ENCODE measurements at places on chromosomes 3 and 15.
A peak's percentile ranks its signal among the peaks of the same experiment; 100 is the strongest.

- DNase-seq = no peak
Observed at GRCh38 chr3:159091936-159092335, 290.1 kb downstream of the MFSD1 start.

GRCh38 chr15:67413770-67414390 lies 107.1 kb upstream of the C15orf61 start:
- DNase-seq = no peak

DNA sequence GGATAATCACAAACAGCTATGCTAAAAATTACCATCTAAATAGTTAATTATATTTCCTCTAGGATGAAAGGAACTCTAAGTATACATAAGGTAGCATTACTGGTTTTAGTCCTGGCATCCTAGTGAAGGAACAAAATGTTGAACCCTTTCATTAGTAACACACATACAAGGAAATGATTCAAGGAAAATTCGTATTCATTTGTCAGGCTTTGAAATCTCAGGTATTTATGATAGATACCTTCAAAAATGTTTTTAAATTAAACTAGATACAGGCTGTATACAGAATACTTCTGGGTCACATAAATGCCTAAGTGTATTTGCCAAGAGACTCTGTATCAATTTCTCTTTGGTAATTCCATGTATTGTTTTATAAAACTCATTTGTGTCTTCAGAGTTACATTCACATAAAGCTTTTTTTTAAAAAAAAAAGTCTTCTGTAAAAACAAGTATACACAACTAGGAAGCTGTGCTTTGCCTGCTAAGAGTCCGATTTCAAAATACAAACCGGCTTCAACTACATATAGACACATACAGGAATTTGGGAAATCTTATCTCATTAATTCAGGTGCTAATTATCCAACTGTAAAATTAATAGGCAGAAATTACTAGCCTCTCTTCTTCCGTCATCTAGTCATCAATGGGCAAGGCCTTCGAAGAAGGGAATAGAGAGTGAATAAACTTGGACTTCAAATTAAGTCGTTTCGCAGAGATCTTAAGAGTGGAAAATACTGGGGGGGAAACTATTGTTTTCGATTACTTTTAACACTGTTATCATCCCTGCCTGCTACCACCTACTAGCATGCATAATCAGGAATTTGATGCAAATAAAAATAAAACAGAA lies 1.3 kb downstream of the SECISBP2L start:
- peak; percentile 1 for DNase-seq

DNA sequence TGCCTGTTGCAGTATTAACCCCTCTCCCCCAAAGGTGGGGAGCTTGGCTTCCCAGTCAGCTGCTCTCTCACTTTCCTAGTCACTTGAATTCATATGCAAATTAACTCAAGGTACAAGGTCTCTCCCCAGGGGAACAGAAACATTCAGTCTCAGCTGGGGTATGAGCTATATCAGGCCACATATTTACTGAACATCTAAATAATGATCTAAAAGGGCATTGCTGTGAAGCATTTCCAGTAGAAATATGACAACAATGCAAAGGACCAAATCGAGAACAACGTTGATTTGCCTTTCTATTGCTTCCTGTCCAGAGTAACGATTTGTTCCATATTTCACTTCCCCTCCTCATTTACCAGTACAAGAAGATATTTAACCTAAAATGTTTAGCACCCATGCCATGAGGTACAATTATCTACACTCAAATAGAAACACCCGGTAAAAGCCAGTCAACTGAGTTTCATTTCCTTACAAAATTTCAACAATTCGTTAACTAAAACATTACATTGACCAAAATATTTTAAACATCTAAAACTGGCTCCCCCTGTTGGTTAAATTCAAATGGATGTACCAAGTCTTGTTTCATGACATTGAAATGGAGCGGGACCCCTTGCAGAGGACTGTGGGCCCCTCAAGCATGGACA lies 36.5 kb upstream of the KLHL6 start:
- peak; percentile 95 for DNase-seq

DNA sequence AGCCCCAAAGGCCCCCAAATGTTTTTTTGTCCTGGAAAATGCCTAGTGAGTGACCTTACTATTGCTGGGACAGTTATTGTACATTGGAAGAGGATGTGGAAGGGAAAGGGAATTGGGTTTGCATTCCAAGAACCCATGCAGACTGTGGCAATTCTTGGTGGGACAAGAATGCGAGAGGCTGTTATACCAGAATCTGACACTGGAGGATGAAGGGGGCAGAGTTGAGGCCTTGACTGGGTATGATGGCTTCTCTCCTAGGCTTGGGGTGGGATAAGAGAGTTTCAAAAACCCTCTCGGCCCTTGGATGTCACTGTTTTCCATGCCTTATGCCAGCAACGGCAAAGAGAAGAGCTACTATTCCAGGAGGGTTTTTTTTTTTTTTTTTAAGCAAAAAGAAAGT lies 25.3 kb downstream of the IL16 start:
- DNase-seq = no peak

GRCh38 chr15:52263563-52264282 lies 31.9 kb downstream of the MYO5C start:
- no peak for DNase-seq

DNA sequence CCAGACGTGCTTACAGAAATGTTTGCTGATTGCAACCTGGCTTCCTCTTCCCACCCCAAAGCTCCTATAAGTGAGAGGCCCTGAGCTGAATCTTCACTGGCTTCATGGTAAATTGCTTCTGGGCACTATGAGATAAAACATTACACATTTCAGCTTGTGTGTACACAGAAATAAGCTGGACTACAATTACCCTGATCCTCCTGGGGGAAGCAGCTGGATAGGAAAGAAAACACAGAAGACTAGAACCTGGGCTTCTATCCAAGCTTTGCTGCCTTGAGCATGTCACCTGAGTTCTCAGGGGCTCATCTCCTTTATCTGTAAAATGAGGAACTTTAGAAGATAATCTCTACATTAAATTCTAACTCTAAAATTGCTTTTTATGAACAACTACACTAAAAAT lies 40.3 kb downstream of the THBS1 start:
- no peak for DNase-seq

DNA sequence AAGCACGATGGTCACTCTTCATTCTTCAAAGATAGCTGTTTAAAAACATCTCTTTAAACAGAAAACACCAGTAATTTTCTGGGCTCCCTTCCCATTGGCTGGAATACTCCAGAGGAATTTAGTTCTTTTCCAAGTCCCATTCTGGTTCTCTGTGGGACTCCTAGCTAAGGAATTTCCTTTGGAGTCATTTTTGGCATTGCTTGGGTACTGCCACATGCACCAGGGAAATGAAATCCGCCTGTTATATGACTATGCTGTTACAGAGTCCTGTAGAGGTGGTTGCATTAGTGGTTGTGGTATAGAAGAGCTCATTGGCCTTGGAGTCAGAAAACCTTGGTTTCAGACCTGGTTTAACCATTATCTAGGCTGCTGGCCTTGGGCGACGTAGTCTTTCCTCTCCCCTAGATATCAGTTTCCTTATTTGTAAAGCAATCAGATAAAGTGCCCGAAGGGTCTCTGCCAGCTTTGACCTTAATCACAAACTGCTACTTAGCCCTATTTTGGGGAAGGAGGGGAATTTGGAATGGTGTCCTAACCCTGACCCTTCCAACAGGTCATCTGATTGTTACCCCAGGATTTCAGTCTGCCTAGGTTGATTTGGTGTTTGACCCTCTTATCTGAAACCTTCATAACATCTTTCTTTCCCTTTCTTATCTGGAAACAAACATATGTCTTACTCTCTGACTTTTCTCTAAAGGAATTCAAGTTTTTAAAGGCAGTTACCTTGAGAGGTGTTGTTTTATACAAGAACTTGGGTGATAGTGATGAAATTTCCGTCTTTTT lies 13.4 kb downstream of the RTP1 start:
- no peak for DNase-seq

- DNase-seq = no peak
Observed at GRCh38 chr15:65372787-65373067, 5.1 kb downstream of the IGDCC3 start.

GRCh38 chr15:38129531-38130204 lies 123.0 kb upstream of the SPRED1 start:
- DNase-seq = peak; percentile 66

DNA sequence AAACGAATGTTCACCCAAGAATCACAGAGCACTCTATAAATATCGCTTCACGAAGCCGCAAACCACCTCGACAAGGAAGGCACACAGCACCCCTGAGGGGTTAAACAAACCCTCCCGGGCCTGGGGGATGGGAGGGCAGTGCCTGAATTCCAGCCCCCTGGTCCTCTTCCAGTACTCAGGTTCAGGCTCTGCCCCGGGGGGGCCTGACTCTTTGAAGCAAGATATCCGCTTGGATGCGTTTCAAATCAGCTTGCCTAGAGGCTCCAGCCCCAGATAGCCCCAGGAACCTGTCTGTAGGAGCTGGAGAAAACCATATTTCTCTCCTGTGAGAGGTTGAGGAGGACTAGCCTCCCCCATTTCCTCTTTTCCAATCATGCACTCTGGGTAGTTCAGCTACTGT lies 194.7 kb downstream of the WNT5A start:
- DNase-seq = no peak

GRCh38 chr3:156307704-156308103 lies 187.3 kb downstream of the KCNAB1 start:
- no peak for DNase-seq

DNA sequence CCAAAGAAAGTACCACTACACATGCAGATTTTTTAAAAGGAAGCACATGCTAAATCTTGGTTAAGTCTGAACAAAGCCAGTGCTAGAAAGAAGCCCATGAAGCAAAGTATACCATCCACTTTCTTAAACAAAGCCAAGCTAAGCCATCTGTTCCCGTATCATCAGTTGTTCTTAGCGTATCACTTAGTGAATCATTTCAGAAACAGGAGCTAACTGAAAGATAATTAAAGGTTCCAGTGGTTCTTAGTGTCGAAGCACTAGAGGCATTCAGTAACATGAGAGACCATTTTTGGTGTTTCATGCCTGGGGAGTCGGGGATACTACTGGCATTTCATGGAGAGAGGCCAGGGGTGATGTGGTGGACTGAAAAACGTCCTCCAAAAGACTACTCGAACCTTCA lies 12.8 kb downstream of the UBXN7 start:
- DNase-seq = no peak

DNA sequence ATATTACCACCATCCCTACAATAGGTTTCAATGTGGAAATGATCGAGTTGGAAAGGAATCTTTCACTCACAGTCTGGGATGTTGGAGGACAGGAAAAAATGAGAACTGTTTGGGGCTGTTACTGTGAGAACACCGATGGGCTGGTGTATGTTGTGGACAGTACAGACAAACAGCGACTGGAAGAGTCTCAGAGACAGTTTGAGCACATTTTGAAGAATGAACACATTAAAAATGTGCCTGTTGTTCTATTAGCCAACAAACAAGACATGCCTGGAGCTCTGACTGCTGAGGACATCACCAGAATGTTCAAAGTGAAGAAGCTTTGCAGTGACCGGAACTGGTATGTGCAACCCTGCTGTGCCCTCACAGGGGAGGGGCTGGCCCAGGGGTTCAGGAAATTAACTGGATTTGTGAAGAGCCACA lies 510 bp downstream of the ARL14 start:
- DNase-seq = no peak

GRCh38 chr3:180828723-180829408 lies 83.6 kb upstream of the FXR1 start:
- DNase-seq = no peak

DNA sequence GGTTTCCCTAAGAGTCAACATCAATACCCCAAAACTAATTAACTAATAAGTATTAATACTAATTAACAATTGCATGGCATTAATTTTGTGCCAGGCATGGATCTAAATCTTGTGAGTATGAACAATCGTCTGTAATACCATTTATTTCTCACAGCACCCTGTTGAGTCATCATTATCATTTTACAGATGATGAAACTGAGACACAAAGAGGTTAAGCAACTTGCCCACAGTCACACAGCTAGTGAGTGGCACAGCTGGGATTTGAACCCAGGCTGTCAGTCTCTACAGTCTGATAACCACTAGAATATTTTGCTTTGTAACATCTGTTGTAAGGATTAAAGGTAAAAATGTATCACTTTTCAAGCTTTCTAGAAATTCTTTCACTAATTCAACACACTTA lies 423.4 kb upstream of the WNT5A start:
- DNase-seq = no peak

DNA sequence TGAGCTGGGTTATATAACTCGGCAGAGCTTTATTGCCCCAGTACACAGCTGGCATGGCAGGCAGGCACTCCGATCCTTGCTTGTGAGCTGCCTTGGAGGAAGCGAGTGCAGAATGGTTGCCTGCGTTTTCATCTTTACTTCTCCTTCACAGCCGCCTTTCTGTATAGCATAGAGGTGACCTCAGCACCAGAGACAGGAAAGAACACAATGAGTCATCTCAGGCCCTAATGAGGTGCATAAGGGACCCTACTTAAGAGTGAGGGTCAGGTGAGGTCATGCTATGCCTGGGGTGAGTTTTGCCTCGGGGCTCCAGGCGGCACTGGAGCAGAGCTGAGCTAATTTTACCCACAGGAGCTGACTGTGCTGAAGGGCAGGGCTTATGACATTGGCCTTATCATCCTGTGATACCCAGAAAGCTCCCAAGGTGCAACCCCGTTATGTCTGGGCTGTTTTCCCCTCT lies 43.5 kb downstream of the LPP start:
- no peak for DNase-seq

GRCh38 chr3:174505266-174505665 lies 353.9 kb upstream of the NAALADL2 start:
- no peak for DNase-seq

- DNase-seq = no peak
Observed at GRCh38 chr3:157240408-157240807, 80.5 kb upstream of the CCNL1 start.

- no peak for DNase-seq
Observed at GRCh38 chr3:156161172-156161571, 40.8 kb downstream of the KCNAB1 start.

GRCh38 chr15:38846346-38846745 lies 281.7 kb upstream of the RASGRP1 start:
- DNase-seq = no peak

- no peak for DNase-seq
Observed at GRCh38 chr3:44159696-44160300, 81.9 kb upstream of the TOPAZ1 start.

DNA sequence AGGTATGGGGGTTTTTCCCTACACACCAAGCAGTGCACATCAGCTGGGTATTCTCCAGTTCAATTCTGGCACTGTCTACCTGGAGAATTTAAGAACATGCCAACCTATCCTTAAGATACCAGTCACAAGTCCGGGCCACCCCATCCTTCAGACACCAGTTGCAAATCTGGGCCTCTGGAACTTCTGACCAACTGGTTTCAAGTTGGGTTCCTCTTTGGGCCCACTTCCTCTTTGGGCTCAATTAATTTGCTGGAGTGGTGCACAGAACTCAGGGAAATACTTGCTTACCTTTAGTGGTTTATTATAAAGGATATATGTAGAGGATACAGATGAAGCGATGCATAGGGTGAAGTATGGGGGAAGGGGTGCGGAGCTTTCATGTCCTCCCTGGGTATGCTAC lies 25.3 kb downstream of the GLCE start:
- DNase-seq = no peak

DNA sequence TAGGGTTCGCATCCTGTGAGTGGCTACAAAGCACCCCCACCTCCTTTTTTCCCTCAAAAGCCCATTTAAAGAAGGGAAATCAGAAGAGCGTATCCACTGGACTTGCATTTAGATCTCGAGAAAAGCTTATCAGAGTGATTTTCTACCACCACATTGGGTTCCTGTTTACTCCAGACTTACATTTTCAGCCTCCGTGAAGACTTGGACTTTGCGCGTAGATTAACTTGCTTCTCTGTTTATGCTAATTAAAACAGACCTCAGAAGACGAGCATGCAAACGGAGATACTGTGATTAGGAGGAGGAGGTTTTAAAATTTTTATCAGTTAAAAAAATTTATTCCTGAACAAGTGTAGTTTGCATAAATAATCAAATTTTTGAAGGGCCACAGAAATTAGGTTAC lies 115.7 kb downstream of the AKAP13 start:
- no peak for DNase-seq

Measured in OCI-LY7 (cell line).